ENCODE measurements at places on chromosomes 11 and 22. TPM values are rescaled to one million over a fixed set of nuclear protein-coding genes. Genes with fewer than 3 reads are reported as not detected.

The OR8A1 gene
- total RNA-seq: not detected

The TBX1 gene
- total RNA-seq: not detected

The ACRV1 gene
- total RNA-seq: not detected

The GNG3 gene
- total RNA-seq: not detected

DNA sequence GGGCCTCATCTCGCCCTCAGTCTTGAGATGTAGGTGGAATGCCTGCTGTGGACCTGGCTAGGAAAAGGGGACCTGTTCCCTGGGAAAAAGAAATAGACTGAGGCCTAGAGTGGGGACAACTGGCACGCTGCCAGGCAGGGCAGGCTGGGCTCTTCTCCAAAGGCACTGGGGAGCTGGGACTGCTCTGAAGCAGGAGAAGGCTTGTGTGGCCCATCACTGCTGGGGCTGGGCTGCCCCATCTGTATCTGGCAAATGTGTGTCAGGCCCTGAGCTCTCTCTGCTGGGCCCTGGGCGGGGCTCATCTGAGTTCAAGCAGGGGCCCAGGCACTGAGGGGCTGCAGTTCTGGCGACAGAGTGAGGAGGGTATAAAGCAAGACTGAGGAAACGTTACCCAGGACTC is 32.9 kb downstream of the ARVCF start:
- DNase-seq: no peak

DNA sequence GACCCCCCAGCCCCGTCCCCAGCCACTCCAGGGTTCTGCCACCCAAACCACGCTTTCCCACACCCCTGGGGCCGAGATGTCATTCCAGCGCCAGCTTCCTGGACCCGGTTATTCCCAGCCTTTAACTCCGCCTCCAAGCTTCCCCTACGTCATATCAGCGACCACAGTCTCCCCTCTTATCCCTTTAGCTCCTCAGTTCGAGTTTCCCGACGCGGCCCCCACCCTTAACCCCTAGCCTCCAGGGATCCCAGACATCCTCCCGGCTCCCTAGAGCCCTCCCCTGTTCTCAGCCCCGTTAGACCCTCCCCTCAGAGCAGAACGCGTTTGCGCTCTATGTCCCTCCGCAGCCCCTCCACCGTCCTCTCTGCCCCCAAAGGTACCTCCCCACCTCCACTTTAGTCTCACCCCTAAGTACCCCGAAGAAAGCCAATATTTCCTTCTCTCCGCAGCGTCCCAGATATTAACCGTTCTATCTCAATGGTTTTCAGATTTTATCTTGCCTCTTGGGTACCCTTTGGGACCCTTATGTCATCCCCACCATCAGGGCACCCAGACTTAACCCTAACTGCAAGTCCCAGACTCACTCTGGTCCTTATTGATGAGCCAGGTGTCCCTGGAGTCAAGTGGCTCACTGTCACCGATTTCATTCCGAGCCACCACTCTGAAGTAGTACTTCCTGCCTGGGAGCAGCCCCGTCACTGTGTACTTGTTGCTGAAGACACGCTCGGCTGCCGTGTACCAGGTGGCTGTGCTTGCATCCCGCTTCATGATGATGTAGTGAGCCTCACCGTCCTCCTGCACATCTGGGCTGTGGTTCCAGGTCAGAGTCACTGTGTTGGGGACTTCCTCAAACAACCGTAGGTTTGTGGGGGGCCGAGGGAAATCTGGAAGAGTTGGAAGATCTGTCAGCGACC is 8.0 kb downstream of the TMEM86A start:
- no peak for DNase-seq

DNA sequence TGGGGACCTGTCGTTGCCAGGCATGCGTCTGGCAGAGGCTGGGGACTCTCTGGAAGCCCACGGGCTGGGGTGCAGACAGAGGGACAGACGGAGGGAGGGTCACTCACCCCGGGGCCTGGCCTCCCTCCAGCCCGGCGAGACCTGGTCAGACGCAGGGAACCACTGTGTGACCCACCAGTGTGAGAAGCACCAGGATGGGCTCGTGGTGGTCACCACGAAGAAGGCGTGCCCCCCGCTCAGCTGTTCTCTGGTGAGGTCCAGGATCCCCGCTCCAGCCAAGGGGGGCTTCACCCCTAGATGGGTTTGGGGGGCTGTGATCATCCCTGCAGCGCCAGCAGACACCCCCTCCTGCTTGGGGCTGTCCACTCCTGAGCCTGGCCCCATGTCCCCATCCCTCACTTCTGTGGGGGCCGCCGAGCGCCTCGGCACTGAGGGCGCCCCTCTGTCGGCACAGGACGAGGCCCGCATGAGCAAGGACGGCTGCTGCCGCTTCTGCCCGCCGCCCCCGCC is 23.6 kb upstream of the MUC5B start:
- DNase-seq: no peak

DNA sequence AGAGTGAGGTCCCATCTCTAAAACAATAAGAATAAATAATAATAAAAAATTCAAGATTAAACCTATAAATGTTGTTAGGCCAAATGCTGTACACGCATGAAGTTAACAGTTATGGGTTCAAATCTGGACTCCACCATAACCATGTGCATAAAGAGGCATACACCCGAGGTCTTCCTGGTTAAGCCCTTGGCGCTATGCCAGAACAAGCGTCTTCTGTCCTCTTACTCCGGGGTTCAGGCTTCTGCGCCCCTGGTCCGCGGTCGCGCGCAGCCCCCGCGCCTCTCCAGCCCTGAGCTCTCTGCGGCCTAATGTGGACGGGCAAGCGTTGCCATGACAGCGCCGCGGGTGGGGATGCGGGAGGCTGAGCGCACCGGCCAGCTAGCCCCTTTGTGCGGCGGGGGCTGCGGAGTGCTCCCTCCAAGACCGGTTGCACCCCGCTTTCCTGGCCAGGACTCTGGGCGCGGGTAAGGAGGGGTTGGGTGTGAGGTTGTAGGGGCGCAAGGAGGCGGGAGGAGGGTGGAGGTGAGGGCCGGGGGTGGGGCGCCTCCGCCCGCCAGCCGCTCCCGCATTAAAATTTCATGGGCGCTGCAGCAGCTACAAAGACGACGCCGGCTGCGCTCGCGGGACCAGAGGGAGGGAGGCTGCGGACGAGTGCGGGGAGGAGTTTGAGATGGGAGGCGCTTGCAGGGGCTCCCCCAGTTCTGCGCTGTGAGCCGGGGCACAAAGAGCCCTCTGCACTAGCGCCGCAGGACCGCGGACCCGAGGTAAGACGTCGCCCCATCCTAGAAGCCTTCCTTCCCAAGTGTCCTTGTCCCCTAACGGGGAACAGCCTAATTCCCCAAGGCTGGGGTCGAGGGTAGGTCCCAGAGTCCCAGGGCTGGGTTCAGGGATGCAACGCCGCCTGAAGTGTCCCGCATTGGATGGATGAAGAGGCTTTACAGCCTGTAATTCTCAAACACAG is at the start of gene MIAT:
MIAT (plus strand) TSS at position 698 of the 961 bp plus-strand sequence.
- no peak for DNase-seq

GRCh38 chr11:43579171-43579918 is 101.2 kb upstream of the HSD17B12 start:
- DNase-seq: peak; percentile 50

DNA sequence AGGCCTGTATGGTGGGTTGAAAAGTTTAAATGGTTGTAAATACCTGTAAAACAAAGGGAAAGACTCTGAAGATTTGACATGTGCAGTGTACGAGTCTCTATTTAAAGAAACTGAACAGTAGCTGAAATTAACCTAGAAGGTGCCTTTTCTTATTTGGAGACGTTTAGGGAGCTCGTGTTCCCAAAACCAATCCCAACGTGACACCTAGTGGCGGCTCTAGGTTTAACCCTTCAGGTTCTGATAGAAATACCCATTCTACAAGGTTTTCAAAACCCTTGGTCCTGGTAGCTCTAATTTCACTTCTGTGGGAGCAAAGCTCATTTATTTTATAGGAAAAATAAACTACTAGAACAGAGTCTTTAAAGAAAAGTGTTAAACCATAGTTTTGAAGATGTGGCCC is 258.3 kb downstream of the LRRC4C start:
- peak; percentile 4 for DNase-seq

DNA sequence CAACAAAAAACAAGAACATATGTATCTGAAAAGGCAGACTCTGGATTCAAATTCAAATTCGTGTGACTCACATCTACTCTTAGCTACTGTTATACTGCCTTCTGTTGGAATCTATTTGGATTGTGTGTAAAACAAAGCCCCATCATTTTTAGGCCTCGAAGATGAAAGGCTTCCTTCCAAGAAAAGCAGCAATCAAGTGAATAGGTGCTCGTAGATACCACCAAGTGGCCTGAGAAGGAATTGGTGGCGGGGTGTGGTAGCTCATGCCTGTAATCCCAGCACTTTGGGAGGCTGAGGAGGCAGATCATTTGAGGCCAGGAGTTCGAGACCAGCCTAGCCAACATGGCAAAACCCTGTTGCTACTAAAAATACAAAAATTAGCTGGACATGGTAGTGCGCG is 4.2 kb downstream of the GRAMD1B start:
- peak; percentile 12 for DNase-seq

DNA sequence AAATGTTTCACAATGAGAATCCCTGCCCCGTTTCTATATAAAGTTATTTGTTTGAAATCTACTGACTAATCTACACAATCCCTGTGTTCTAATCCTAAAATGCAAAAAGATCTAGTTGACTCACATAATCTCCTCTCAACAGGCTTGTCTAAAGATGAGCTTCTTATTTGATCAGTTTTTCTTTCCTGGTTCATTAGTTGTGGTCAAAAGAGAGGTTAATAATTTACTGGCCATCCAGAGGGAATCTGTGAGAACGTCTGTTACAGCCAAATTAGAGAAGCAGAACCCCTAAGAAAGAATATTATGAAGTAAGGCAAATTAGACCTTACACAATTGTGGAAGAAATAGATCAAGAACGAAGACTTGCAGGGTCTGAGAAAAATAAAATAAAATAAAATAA is 173.7 kb upstream of the ANO3 start:
- no peak for DNase-seq

DNA sequence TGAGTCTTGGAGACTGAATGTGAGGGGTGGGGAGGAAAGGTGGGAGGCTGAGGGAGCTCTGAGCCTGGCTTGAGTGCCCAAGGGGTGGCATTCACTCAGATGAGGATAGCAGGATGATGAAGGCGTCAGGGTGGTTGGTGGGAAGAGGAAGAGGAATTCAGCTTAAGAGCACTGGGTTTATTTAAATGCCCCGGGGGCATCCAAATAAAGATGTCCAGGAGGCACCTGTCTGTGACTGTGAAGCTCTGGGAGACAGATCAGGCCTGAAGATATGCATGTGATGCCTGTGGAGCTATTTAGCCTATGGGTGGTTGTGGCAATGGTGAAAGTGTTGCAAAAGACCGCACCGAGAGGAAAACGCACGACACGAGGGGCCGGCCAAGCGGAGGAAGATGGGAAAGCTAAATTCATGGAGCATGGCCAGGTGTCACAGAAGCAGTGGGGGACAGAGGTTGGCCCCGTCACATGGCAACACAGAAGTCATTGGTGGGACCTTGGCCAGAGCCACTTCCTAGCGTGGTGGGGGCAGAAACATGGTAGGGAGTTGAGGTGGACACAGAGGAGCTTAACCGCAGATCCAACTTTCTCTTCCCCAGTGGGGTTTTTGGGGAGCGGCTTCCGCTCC is 15.5 kb downstream of the SLC37A2 start:
- no peak for DNase-seq

DNA sequence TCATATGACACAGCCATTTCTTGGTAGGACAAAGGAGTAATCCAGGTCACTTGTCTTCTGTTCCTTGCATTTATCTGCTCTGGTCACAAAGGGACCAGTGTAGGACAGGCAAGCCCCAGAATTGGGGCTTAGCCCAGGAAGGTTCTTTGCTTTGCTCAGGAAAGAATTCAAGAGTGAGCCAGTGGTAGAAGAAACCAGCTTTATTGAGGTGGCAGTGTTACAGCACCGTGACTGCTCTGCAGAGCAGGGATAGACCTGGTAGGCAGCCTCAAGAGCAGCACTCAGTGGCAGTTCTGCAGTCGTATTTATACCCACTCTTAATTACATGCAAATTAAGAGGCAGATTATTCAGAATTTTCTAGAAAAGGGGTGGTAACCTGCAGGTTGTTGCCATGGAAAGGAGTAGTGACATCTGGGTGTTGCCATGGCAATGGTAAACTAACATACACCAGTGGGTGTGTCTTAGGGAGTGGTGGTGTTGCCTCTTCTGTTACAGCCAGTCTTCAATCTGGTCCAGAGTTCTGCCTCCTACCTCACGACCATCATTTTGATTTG is 84.9 kb upstream of the RAB1B start:
- no peak for DNase-seq

All from Calu3 (cell line).